ENCODE measurements at places on chromosomes 13 and 19. TPM values are rescaled to one million over a fixed set of nuclear protein-coding genes. Genes with fewer than 3 reads are reported as not detected.

The RNF17 gene
- not detected for total RNA-seq

DNA sequence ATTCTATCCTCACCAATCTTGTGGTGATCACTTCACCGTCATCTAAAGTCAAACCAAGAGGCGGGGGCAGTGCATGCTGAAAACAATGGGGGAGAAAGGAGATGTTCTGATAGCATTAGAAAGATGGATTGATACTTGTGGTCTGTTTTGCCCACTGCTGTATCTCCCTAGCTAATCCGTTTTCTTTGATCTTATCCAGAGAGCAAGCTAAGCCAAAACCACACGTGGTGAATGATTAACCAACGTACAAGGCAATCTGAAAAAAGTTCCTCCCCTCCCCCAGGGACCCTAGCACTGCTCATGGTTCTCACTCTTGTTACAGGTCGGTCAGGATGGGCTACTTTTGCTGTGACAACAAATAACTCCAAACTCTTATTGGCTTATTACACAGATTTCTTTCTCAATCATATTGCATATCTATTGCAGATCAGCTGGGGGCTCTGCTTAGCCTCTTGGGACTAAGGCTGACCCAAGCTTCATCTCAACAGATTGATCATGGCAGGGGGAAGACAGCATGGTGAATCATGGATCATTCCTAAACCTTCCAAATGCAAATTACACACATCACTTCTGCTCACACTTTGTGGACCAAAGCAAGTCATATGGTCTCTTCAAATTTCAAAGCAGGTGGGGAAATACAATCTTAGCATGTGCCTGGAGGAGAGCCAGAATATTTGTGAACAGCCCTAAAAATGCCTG, 11.9 kb upstream of the C13orf42 start:
- DNase-seq: no peak

- no peak for DNase-seq
Observed at GRCh38 chr19:38928391-38929001, 2.1 kb downstream of the SARS2 start.

DNA sequence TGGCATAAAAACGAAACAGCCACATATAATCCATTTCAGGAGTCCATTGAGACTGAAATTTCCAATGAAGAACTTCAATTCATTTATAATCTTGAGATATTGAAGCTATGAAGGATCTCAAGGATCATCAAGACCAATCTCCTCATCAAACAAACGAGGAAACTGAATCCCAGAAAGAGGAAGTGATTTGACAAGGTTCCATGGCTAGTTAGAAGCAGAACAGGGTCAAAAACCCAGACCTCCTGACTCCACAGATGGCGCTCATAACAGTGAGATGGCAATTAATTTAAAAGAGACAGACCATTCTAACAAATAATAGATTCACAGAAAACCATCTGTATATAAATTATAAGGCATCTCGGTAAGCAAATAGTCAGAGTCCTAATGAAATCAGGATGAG, 229.7 kb downstream of the KCTD12 start:
- no peak for DNase-seq

GRCh38 chr13:24627090-24627714, 53.0 kb upstream of the ATP12A start:
- peak; percentile 90 for DNase-seq

GRCh38 chr13:94859811-94860210, 147.5 kb upstream of the SOX21 start:
- DNase-seq: no peak
